ENCODE measurements at places on chromosomes 1 and 21.

DNA sequence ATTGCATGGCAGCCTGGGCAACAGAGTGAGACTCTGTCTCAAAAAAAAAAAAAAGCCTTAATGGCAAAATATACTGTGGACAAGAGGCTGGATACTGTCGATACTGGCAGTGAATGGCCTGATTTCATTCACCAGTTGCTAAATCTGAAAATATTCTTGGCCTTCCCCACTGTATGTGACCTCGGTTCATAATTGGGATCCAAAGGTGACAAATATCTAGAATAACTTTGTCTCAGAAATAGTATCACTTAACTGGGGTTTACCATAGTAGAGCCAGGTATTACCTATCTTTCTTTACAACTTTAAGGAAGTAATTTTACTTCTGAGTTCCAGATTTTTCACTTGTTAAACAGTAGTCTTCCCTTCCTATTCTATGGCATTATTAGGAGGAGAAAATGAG, 8.4 kb downstream of the MTF2 start:
- DNase-seq = no peak

DNA sequence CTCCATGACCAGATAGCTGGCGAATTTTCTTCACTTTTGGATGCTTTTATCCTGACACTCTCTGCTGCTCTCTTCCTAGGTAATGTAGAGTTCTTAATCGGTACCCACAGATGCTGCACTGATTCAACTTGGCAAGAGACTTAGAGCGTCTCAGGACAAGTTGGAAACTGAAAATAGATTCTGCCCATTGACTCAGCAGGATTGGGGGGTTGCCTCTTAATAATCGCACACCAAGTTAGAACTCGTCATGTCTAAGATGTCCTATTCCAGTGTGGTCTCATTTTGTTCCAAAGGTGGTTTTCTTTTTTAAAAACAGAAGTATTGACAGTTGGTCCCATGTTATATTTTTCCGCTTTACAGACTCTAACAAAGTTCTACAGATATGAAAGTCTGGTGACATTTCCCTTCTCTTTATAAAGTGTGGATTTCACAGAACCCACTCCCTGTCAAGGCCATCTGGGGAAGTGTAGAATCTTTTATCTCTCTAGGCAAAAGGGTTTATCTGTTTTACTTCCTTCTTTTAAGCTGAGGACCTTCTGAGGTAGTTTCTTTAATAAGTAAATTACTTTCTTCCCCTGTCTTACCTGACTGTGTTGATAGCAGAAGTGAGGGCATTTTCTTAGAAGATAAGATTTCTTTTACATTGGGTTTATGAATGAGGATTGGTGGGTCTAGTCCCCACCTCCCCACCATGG, 12.1 kb upstream of the DIPK1A start:
- no peak for DNase-seq

DNA sequence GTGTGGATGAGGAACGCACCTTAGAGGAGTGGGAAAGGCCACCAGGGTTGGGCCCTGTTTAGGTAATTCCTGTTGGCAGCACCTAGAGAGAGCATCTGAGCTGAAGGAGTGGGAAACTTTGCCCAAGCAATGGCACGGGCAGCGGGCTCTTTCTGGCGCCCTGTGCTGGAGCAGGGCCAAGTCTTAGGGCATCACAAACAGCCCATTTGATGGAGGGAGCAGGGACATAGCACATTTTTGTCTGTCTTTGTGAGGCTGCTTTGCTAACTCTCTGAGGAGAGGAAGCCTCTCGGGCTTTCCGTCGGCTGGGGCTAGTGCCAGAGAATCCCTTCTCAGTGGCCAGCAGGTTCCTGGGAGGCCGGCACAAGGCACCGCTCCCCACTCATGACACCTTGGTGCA, 22.5 kb upstream of the CNTN2 start:
- DNase-seq = no peak

DNA sequence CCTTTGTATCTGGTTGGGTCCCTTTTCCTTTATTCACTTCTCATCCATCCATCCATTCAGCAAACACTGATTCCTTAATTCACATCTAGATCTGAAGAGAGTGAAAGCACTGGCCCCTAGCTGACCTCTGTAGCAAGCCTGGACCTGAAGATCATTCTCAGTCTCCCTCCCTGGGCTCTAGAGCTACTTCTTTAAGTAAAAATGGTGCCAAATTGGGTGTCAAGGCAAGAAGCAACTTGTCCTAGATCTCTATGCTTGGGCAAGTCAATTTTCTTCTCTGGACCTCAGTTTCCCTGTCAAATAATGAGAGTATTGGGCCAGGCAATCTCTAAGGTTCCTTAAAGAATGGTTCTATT, 36.1 kb downstream of the PLXNA2 start:
- no peak for DNase-seq

DNA sequence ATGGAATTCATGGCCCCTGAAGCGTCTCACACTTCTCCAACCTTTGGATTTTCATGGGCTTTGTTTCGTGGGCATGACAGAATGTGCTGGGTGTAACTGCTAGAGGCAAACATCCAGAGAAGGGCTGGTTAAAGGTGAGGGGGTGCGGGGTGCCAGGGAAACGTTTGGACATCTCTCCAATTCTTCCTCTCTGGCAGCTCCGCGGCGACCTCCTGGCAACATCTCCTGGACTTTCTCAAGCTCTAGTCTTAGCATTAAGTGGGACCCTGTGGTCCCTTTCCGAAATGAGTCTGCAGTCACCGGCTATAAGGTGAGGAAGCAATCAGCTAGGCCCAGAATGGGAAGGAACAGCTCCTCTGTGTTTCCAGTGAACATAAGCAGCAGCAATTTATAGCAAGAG, 12.0 kb downstream of the TMEM81 start:
- no peak for DNase-seq

DNA sequence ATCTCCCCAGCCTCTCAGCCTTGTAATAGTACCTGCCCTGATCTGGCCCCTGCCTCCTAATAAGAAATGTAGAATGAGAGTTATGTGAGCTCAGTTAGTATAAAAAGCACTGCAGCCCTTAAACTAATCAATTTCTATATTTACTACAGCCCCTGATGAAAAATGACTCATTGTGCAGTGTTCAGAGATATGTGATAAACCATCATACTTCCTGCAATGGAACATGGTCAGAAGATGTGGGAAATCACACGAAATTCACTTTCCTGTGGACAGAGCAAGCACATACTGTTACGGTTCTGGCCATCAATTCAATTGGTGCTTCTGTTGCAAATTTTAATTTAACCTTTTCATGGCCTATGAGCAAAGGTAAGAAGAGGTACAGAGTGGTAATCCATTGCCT, 176.8 kb upstream of the PDE4B start:
- no peak for DNase-seq
